ENCODE measurements at places on chromosomes 4 and X. TPM values are rescaled to one million over a fixed set of nuclear protein-coding genes. Genes with fewer than 3 reads are reported as not detected.

The PABPC1L2A gene
- not detected for total RNA-seq

The ASIC5 gene
- not detected for total RNA-seq

The CENPVL2 gene
- total RNA-seq = not detected

- DNase-seq = no peak
Observed at GRCh38 chr4:154562697-154563254, at the start of gene FGB. FGB (plus strand) TSS chr4:154563011; CDS start chr4:154563019, 8 bp downstream.

GRCh38 chr4:70997036-70997435 is 3.6 kb downstream of the DCK start:
- no peak for DNase-seq

GRCh38 chrX:68084765-68085164 is 348.5 kb downstream of the OPHN1 start:
- DNase-seq = no peak

All from transverse colon (tissue), 4 donors.